Nephron progenitor cell (in vitro differentiated cells): ENCODE measurements at places on chromosomes 3 and 15.

DNA sequence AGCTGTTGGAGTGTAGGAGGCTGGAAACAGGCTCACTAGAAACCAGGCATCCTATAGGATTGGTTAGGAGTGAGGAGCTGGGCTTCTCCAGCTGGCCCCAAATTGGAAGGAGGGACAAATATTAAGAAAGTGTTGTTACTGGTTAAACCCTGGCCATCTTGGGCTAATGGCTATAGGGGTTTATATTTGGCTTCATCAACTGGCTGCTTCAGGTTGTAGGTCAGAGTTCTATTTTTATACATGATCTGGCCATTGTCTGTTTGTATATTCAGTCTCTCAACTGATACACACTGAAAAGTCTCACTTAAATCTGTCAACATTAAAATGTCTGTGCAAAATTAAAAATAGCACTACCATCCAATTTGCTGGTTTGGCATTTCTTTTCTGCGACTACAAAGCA is 70.2 kb upstream of the ARRDC4 start:
- peaks cover 3% of the 10 kb centered on the region for H3K27me3 ChIP-seq
- H3K36me3 ChIP-seq: no peaks in the 10 kb centered on the region
- H3K4me3 ChIP-seq: no peak overlapping the region
- no peak for DNase-seq

GRCh38 chr15:51889486-51889885 is 60.0 kb downstream of the TMOD3 start:
- H3K27me3 ChIP-seq: no peaks in the 10 kb centered on the region
- H3K4me1 ChIP-seq: peaks cover 3% of the 10 kb centered on the region
- no peak overlapping the region for H3K27ac ChIP-seq
- DNase-seq: no peak
- H3K4me3 ChIP-seq: no peak overlapping the region

DNA sequence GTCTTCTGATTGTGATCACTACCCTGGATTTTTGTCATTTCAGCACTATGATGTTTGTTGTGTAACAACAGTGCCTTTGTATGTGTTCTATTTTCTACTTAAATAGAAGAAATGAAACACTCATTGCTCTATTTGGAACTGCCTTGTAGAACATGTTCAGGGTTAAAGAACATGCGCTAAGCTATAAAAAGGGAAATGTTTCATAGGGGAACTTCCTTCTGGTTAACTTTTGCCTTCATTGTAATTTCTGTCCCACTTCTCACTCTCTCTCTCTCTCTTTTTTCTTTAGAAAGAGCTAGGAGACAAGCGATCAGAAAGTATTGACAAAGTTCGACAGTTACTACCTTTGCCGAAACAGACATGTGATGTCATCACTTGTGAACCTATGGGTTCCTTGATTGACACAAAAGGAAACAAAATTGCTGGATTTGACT is at the start of gene P2RY12:
Gene P2RY12 (minus strand): TSS at position 13 of the 434 bp plus-strand sequence. CDS start 45,908 bp downstream, outside the sequence.
- DNase-seq: no peak
- H3K4me3 ChIP-seq: no peak within 1 kb of the TSS
- no peaks in the 10 kb centered on the region for H3K27me3 ChIP-seq
- H3K36me3 ChIP-seq: peaks cover 39% of the 10 kb centered on the region

DNA sequence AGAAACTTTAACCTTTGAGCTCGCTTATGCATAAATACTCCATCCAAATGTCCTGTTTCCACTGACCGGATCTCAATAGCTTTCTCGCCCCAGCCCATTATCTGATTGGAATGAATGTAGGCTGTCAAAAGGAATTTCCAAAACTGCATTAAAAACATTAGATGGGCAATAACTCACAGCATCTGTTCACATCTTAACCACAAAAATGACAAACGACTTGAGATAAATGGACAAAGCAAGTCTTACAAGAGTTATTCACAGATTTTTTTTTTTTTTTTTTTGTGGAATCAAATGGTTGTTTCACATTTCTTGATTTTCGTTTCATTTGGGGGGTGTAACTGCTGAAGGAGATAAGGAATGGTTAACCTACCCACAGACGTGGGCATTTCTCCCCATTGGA is 39.7 kb upstream of the SLC2A2 start:
- no peak overlapping the region for H3K27ac ChIP-seq
- H3K36me3 ChIP-seq: peaks cover 48% of the 10 kb centered on the region
- H3K4me1 ChIP-seq: no peaks in the 10 kb centered on the region
- DNase-seq: no peak

- peaks cover 3% of the 10 kb centered on the region for H3K27me3 ChIP-seq
- DNase-seq: no peak
- H3K4me1 ChIP-seq: peaks cover 10% of the 10 kb centered on the region
- no peaks in the 10 kb centered on the region for H3K36me3 ChIP-seq
Measured at GRCh38 chr3:45131201-45131600, 15.0 kb downstream of the CDCP1 start.

GRCh38 chr3:55296791-55297190 is 190.3 kb downstream of the WNT5A start:
- peaks cover 24% of the 10 kb centered on the region for H3K4me1 ChIP-seq
- H3K27ac ChIP-seq: no peak overlapping the region
- peaks cover 7% of the 10 kb centered on the region for H3K27me3 ChIP-seq
